ENCODE measurements at places on chromosomes 11 and 22.
A peak's percentile ranks its signal among the peaks of the same experiment; 100 is the strongest.

DNA sequence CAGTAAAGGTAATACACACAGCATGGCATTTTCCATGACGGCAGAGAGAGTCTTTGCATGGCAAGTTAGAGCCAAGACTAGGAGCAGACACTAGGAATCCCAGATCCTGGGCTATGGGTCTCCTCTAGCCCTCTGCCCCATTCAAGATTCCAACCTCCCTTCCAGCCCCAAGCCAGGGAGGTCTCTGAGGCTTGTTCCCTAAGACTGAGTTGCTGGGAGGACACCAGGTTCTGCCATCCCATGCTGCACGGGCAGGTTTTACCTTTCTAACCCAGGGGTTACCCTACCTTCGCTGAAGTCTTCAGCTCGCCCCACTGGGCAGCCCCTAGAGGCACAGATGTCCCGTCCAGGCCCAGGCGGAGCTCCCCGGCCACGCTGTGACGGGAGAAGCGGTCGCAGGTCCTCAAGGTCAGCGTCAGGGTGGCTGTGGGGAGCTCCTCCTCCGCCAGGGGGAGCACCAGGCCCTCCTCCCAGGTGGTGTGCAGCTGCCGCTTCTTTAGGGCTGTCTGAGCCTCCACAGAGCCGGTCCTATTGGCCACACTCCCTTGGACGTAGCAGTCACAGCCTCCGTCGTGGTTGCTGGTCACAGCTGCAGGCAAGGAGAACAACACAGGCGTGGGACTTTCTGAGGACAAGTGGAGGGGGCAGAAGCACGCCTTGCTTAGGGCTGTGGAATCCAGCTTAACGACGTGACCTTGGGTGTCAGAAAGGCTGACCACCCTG lies 33.8 kb downstream of the SYT13 start:
- no peak for DNase-seq

DNA sequence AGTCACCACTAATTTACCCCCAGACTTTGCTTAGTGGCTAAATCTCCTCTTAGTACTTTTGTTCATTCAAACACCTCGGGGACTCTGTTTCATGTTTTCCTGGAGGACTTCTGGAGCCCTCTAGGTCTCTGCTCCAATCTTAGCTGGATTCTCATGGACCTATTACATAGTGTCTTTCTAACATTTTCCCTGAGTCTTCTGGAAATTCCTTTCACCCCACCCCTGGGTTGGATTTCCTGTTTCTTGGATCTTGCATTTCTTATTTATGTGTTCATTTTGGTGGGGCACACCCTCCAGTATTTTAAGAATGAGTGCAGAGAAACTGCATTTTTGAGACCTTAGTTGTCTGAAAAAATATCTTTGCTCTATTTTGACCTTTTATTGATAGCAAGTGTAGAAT lies 220.1 kb downstream of the BLID start:
- no peak for DNase-seq

- DNase-seq: no peak
Observed at GRCh38 chr11:79312617-79313529, 128.0 kb downstream of the TENM4 start.

DNA sequence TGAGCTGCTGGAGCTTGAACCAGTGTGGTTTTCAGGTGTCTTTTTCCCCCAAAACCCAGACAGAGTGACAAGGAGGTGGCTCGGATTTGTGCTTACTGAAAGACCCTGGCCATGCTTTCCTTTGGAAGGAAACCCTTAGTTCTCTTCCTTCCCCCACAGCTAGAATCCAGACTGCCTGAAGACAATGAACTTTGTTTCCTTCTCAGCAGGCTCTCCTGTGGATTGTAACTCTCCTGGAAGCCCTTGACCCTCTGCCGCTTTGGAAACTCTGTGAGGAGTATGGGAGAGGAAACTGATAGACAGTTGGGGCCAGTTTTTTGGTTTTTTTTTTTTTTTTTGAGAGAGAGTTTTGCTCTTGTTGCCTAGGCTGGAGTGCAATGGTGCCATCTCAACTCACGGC lies 62.1 kb upstream of the SESN3 start:
- no peak for DNase-seq

DNA sequence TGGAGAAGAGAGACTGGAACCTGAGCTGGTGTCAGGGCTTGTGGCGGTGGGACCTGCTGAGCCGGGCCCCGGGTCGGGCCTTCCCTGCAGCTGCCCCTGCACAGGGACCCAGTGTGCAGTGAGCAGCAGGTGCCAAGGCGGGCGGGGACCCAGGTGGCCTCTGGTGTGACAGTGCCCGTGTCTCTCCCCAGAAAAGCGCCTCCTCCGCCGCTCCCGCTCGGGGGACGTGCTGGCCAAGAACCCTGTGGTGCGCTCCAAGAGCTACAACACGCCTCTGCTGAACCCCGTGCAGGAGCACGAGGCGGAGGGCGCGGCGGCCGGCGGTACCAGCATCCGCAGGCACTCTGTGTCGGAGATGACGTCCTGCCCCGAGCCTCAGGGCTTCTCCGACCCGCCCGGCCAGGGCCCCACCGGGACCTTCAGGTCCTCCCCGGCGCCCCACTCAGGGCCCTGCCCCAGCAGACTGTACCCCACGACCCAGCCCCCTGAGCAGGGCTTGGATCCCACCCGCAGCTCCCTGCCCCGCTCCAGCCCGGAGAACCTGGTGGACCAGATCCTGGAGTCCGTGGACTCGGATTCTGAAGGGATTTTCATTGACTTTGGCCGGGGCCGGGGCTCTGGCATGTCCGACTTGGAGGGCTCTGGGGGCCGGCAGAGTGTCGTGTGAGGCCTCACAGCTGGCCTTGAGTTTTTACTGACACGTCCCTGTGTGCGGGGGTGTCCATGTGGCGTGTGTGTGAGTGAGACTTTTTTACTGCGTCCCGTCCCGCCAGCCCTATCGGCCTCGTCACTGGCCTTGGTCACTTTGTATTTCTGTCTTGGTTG lies 15.6 kb upstream of the ARHGAP8 start:
- no peak for DNase-seq

GRCh38 chr11:69275178-69275577 lies 18.8 kb upstream of the MYEOV start:
- no peak for DNase-seq

DNA sequence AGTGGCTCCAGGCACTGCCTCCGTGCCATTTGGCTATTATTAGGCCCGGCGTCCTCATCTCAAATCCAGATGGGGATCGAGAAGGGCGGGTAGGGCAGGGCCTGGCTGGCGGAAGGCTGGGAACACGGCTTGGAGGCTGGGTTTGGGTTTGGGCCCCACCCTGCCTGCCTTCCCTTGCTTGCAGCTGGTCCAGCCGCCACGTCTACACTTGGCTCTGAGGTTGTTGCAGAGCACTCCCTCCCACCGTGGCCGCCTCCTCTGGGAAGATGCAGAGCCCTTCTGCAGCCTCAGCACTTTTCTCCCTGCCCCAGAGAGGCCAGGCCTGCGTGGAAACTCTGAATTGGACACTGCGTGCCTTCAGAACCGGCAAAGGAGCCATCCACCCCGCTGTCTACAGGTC lies 5.2 kb upstream of the SMTN start:
- no peak for DNase-seq

- no peak for DNase-seq
Observed at GRCh38 chr11:66852466-66853241, 4.2 kb upstream of the LRFN4 start.

- DNase-seq: no peak
Observed at GRCh38 chr11:60657888-60658287, 41.5 kb upstream of the MS4A8 start.

DNA sequence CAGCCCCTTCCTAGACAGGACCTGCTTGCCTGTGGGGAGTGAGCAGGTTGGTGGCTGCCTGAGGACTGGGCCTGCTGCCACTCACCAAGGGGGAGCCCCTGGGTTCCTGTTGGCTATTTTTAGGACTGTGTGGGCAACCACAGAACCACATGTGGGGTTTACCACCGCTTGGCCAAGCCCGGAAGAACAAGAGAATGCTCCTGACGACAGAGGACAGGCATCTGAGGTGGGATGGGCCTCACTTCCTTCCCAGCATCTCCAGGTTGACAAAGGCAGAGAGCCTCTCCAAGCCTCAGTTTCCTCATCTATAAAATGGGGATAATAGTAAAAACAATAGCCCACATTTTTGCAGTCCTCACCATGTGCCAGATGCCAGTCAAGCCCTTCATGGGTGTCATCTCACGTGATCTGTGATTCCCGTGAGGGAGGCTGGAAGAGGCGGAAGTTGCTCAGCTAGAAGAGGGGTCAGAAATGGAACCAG lies 43.6 kb downstream of the LRRC32 start:
- no peak for DNase-seq

GRCh38 chr22:23305321-23305910 lies 125.1 kb downstream of the BCR start:
- DNase-seq: no peak

DNA sequence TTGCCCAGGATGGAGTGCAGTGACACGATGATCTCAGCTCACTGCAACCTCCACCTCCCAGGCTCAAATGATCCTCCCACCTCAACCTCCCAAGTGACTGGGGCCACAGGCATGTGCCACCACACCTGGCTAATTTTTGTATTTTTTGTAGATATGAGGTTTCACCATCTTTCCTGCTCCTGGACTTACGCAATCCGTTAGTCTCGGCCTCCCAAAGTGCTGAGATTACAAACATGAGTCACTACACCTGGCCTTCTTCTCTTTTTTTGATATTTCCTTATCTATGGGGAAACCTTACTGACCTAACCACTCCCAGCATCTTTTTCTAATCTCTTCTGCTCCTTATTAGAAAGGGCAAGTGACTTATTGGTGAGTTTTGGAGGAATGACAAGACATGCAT lies 121.7 kb upstream of the CHORDC1 start:
- DNase-seq: no peak

GRCh38 chr11:112949781-112950575 lies 11.2 kb upstream of the NCAM1 start:
- no peak for DNase-seq

- no peak for DNase-seq
Observed at GRCh38 chr11:64771861-64772260, 6.5 kb downstream of the SF1 start.

DNA sequence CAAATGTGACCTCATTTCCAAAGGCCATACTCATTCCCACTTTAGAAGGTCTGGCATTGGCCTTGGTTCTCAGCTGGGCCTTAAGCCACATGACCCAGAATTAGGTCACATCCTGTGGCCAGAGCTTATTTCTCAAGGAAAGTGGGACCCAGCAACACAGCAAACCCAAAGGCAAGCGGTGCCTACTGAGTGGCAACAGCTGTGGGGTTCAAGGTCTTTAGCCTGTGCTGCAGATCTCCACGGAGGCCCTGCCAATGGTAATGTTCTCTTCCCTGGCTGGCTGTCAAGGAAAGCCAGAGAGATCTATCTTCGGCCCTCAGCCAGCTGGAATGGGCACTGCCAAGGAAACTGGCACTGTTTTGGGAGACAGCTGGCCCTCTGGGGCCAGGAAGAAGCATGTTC lies 41.5 kb upstream of the TP53I11 start:
- DNase-seq: no peak

- no peak for DNase-seq
Observed at GRCh38 chr11:45344028-45344427, 57.9 kb upstream of the SYT13 start.

DNA sequence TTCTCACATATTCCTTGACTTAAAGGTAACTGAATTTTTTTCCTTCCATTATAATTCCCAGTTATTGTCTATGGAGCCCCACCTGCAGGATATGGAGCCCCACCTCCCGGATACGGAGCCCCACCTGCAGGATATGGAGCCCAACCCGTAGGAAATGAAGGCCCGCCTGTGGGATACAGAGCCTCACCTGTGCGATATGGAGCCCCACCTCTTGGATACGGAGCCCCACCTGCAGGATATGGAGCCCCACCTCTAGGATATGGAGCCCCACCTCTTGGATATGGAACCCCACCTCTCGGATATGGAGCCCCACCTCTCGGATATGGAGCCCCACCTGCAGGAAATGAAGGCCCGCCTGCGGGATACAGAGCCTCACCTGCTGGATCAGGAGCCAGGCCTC lies 28.1 kb downstream of the WBP2NL start:
- DNase-seq: no peak

GRCh38 chr11:75241036-75241905 lies 697 bp downstream of the TPBGL start:
- peak; percentile 33 for DNase-seq

DNA sequence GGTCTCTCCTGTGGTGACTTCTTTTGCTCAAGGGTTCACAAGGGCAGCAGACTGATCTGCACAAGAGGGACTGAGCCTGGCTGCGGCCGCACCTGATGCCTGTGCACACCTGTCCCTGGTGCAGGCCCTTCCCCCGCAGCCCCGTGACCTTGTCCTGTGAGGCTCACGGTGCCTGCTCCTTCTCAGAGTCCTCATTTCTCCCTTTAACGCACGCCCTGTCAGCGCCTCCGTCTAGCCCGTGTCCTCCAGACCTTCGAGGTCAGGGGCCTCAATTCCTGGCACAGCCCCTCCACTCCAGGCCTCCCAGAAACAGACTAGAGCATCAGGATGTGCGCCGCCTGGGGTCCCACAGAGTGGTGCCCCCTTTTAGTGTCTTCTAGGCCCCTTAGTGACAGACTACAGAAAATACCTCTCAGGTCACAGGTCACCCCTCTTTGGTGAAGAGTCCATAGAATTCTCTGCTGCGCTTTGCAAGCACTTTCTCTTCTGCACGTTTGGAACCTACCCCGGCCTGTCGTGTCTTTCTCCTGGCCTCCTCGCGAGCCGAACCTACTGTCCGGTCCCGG lies 1.0 kb upstream of the DRD4 start:
- DNase-seq: no peak

Measured in activated CD8-positive, alpha-beta memory T cell treated with anti-CD3 and anti-CD28 coated beads for 1 hour (primary cell).